ENCODE measurements at places on chromosomes 16 and 17. TPM values are rescaled to one million over a fixed set of nuclear protein-coding genes. Genes with fewer than 3 reads are reported as not detected.

- no peak for ATAC-seq
These were observed 73.0 kb downstream of the PRKCB start for GRCh38 chr16:23908790-23909189.

DNA sequence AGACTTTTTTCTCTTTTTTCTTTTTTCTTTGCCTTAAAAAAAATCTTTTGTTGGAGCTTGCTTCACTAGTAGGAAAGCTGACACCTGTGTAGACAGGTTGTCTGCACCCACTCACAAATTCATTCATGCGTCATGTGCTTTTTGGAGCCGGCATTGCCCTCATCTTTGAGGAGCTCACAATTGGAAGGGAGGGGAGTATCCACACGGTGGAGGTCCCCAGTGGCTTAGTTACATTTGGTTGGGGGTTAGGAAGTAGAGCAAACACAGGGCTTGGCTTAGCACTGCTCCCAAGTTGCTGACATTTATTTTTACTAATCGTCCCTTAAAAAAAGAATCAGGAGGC, 18.7 kb upstream of the MEIOB start:
- no peak for ATAC-seq

The RILP gene
- total RNA-seq, result 17.4 TPM

The NPIPA8 gene
- total RNA-seq, result not detected
